Activated CD4-positive, alpha-beta T cell treated with anti-CD3 and anti-CD28 coated beads, Interleukin-2, amount 50 U/mL, for 48 hours (primary cell): ENCODE measurements at places on chromosomes 2 and 18.

GRCh38 chr2:171965661-171966060, 34.1 kb upstream of the METAP1D start:
- no peak for DNase-seq

GRCh38 chr18:35171315-35171987, 69.4 kb upstream of the ZNF397 start:
- no peak for DNase-seq

DNA sequence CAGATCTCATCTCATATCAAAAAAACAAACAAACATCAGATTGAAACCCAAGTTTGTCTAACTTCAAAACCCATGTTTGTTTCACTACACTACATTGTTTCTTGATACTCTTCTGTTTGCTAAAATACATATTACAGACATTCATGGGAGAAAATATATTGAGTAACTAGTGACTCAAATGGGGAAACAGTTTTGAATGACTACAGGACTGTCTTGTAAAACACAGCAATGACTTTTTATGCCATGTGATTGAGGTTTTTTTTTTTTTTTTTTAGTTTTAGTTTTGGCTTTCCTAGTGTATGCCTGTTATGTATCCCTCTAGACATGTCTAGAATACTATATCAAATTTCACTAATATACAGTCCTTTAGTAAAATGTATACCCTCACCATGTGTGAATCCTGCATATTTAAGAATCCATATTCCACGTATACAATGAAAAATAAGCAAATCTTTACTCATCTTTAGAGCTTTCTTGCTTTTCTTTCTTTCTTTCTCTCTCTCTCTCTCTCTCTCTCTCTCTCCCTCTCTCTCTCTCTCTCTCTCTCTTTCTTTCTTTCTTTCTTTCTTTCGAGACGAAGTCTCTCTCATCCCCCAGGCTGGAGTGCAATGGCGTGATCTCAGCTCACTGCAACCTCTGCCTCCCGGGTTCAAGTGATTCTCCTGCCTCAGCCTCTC, 46.6 kb upstream of the SERTAD2 start:
- DNase-seq, result no peak

- DNase-seq, result no peak
Measured at GRCh38 chr2:96533292-96534073, 3.1 kb upstream of the ARID5A start.

- DNase-seq, result no peak
Measured at GRCh38 chr18:54872681-54873080, 44.4 kb downstream of the RAB27B start.

- DNase-seq, result no peak
Measured at GRCh38 chr18:27014841-27015240, 149.3 kb upstream of the AQP4 start.

- DNase-seq, result no peak
Measured at GRCh38 chr2:99860720-99861375, 281.5 kb downstream of the AFF3 start.

- DNase-seq, result no peak
Measured at GRCh38 chr2:20438334-20439192, 8.3 kb upstream of the RHOB start.

- no peak for DNase-seq
Measured at GRCh38 chr2:36289731-36290130, 65.8 kb upstream of the CRIM1 start.

DNA sequence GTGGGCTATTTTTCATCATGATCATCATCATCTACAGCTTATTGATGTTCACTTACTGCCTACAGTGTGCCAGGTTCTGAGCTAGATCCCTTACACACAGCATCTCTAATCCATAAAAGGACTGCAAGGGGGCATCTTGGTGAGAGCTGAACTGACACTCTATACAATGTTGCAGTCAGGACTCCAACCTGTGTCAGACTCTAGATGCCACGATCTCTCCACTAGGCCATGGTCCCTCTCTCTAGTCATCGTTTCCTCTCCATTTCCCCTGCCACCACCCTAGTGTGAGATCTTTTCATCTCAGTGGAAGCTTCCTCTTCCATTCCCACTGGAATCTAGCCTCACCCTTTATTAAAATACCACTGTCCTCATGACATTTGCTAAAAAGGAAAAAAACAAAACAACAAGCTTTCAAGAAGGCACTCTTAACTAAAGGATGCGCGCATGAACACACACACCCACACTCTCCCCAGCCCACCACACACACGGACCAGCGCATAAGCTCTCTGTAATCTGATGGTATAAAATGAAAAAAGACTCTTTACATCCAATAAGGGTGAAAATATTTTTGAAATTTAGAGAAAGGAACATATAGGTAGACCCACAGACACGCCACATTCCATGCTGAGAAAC, 93.4 kb upstream of the THOC1 start:
- no peak for DNase-seq

- DNase-seq, result no peak
Measured at GRCh38 chr2:26758790-26759321, 5.2 kb upstream of the SLC35F6 start.

GRCh38 chr2:37262522-37262921, 31.1 kb downstream of the NDUFAF7 start:
- no peak for DNase-seq
